ENCODE measurements at places on chromosomes 7 and 10.

GRCh38 chr7:133830081-133830480, 297.1 kb upstream of the LRGUK start:
- no peak for DNase-seq

DNA sequence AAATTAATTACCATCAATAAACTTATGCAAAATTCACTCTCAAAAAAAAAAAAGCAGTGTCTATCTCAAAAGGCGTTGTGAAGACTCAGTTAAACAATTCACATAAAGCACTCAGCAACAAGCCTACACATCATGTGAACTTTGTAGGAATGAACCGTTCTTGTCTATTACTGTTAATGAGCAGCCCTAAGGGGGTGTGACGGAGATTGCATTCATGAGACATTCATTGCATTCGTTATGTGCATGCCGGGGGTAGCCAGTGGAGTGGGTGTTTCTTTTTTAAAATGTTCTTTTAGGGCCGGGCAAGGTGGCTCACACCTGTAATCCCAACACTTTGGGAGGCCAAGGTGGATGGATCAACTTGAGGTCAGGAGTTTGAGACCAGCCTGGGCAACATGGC, 193.0 kb downstream of the PRPF18 start:
- DNase-seq = no peak

DNA sequence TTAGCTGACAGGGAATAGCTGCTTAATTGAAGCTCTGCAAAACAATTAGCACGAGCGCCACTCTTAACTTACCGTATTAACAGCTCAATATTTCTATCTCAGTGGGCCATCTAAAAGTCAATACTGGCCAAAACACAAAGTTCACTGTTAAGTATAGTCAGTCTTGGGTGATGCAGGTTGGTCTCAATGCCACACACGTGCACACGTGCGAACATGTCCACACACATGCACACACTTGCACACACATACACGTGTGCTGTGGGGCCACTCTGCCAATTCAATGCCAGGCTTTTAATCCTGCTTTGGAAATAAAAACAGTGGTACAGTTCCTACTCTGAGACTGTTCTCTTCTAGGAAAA, 105.1 kb downstream of the GRB10 start:
- no peak for DNase-seq

- DNase-seq = no peak
These were observed 3.7 kb upstream of the ELFN1 start for GRCh38 chr7:1666317-1666822.

- no peak for DNase-seq
These were observed 80.8 kb downstream of the TMEM130 start for GRCh38 chr7:98788966-98789365.

DNA sequence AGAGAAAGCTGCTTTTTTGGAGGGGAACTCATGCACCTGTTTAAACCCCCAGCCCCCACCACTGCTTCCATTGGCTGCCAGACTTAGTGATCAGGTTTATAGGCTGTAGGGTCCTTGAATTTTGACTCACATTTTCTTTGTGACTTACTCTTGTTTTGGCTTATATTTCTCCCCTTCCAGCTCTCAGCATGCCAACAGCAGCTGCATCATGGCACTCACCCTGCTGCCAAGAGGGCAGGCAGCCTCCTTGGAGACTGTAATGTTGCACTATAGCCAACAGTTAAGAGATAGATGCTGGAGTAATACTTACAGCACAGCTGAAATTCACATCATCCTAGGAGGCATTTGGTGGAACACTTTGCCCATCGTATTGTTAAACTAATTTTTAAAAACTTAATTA, 98.0 kb upstream of the GLCCI1 start:
- no peak for DNase-seq

DNA sequence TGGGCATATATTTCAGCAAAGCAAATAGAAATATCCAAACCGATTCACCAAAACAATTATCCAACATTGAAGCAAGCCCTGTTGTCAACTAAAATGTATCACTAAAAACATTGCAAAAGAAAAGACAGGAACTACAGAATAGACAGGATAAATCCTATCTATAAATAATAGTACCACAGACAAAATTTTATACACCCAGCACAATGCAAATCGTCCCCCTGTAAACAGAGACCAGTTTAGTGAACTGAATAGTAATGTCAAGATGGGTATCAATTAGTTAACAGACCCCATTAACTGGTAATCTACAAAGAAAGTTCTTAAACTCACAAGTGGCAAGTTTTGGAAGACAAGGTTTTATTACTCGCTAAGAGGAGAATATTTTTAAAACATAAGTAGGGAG, 4.0 kb downstream of the ZC3HAV1 start:
- DNase-seq = no peak

DNA sequence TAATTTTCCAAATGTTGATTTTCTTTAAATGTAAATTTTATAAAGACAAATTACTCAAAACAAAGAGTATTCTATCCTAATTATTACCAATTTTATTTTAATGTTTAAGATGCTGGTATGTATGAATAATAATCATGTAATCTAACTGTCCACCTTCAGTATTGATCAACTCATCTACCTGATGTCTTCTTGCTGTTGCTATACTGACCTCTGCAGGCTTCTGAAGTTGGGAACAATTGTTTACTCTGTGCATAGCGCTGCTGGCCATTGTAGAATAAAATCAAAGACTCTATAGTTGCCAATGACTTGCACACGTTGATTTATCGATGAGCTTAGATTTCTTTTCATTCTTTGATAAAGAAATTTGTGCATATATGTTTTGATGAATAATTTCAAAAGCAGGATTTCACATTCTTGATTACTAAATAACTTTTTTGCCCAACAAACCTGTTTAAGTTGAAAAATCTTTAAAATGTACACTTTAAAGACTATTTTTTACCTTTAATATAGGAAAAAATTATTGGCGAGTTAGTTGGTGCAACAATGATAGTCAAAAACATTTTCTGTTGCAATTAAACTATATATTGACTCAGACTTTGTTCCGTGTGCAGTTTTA, 282.3 kb downstream of the TFEC start:
- no peak for DNase-seq

- DNase-seq = no peak
These were observed 105.4 kb downstream of the ODAD2 start for GRCh38 chr10:27893358-27893954.

DNA sequence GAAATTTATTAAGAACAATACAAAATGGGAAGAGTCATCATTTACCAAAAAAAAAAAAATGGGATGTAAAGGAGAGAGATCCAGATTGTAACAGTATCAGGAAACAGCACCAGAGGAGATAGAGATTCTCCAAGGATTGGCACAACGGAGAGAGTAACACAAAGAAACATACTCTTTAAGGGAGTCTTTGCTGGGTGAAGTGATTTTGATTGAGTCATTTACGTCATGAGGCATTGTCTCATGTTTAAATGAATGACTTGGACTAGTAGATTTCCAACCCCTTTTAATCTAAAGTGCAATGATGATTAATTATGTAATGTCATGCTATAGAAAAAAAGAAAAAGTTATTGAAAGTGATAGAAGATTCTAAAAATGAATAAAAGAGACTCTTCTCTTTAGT, 68.8 kb downstream of the ITGB8 start:
- DNase-seq = no peak

- no peak for DNase-seq
These were observed 27.5 kb downstream of the CTNNA3 start for GRCh38 chr10:67668448-67668847.

DNA sequence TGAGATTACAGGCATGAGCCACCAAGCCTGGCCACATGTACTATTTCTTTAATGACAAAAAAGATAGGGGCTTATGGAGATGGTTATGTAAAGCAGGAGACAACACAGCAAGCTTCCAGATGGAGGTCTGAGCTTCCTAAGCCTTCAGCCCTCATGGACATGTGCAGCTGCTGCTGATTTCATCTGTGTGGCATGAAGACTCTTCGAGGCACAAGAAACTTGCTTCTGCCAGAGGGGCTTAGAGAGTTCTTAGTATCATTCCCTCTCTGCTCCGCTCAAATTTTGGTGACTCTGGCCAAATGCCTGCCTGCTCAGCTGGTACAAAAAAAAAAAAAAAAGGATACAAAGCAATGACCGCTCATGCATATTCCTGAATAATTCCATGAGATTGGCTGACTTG, 552.5 kb downstream of the TYW1 start:
- no peak for DNase-seq

Data from stimulated activated CD4-positive, alpha-beta T cell treated with anti-CD3 and anti-CD28 coated beads, Interleukin-2, amount 100 ng/mL, for 4 hours (primary cell).